ENCODE measurements at places on chromosomes 3 and 15.

GRCh38 chr3:73733746-73734145 is 109.0 kb upstream of the PDZRN3 start:
- DNase-seq = no peak

DNA sequence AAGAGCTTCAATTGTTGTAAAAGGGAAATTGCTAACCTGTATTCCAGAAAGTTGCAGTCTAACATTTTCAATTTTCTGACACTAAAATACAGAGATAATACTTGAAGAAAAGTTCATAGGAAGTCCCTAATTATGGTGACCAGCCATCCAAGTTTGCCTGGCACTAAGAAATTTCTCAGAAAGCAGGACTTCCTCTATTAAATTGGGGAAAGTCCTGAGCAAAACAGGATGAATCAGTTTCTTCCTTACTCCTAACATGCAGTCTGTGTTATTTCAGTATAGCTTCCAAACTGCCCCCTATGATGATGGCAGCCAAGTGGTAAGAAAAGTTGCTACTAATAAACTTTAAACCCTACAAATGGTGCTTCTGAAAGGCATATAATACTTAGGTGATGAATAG is 133.5 kb upstream of the SGO1 start:
- no peak for DNase-seq

DNA sequence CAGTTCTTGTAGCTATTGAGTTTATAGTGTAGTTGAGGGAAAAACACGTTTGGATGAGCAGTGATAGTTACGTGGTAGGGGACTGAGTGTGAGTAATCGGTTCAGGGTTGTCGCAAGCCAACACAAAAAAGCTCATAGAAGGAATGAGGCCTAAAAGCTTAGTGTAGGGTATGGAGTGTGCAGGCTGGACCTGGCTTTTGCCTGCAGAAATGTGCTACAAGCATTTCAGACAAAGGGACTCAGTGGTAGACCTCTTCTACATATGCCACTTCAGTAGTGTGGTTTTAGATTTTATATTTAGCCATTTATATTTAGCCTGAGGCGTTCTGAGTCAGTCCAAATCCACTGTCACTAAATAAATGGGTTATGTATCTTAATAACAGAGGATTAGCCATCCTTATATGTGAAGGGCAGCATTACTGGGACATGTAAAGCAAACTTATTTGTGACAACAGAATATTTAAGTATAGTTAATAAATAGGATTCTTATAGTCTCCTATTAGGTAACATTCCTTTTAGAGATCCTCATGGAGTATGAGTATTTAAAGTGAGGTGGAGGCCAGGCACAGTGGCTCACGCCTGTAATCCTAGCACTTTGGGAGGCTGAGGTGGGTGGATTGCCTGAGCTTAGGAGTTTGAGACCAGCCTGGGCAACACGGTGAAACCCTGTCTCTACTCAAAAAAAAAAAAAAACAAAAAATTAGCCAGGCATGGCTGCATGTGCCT is 21.8 kb downstream of the ATP2C1 start:
- DNase-seq = no peak

GRCh38 chr3:6105187-6105586 is 755.7 kb upstream of the GRM7 start:
- no peak for DNase-seq

DNA sequence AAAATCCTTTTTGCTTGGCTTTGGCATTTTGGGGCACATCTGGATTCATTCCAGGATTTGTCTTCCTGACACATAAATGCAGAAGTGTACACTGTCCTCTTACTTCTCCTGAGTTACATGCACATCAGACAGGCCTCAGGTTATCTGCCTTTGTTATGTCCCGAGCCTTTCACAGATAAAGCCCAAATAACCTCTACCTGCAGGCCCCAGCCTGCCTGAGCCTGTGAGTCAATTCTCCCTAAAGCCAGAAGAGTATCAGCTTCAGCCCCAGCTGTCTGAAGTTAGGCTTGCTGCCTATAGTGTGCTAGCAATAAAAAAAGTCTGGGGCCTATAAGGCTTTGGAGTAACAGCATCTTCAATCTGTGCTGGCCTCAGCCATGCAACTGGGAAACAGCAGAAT is 17.7 kb upstream of the GSK3B start:
- no peak for DNase-seq

GRCh38 chr3:29755416-29755815 is 474.5 kb downstream of the RBMS3 start:
- DNase-seq = no peak

DNA sequence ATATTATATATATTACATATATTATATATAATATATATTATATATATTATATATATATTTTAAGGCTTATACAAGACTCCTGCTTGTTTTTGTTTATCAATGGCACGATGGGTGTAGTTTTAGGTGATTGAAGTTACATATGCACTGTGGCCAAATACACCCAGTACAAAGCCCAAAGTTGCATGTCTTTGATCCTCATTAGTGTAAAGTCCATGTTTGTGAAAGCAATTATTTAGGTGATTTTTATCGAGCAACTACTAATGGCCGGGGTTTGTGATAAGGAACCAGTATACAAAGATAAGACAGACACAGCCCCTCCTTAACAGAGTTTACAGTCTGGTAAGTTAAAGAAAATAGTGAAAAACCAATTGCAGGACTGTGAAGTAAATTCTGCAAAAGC is 154.3 kb downstream of the CHDH start:
- DNase-seq = no peak

Measured in H54 (cell line).